ENCODE measurements at places on chromosomes 6 and 20.

- DNase-seq: peak; percentile 64
Measured at GRCh38 chr6:32785781-32786533, 22.6 kb upstream of the HLA-DQB2 start.

DNA sequence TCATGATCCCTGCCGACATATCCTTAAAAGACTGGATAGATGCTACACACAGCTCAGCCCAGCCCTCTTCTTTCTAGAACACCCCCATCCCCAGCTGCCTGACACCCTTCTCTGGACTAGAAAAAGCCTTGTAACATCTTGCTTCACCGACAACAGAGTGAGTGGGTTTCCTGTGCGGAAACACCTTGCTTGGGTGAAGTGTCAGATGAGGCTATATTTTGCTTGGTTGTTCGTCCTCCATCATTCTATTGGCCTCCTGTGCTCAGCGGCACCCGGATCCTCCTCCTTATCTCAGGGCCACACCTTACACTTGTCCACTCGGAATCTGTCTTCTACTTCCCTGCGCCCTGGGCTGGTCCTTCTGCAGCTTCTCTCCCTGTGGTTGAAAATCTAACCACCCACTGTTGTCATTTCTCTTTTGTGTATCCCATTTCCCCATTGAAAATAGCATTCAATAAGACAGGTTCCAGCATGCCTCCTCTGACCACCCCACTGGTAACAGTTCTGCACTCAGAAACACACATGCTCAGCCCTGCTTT, 101.3 kb upstream of the MLN start:
- peak; percentile 60 for DNase-seq

- DNase-seq: no peak
Measured at GRCh38 chr6:75752365-75752764, 3.3 kb downstream of the MYO6 start.

DNA sequence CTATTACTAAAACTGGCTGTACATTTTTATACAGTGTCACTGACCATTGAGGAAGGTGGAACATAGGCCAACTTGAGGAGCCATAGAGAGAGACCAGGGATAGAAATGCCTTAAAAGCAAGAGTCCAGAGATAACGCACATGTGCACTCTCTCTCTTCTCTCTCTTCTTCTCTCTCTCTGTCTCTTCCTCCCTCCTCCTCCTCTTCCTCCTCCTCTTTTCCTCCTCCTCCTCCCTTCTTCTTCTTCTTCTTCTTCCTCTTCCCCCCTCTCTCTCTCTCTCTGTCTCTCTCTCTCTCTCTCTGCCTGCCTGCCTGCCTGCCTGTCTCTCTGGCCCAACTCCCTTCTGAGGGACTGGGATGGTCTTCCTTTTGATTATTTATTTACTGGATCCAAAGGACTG, 16.3 kb upstream of the ADIG start:
- DNase-seq: no peak

DNA sequence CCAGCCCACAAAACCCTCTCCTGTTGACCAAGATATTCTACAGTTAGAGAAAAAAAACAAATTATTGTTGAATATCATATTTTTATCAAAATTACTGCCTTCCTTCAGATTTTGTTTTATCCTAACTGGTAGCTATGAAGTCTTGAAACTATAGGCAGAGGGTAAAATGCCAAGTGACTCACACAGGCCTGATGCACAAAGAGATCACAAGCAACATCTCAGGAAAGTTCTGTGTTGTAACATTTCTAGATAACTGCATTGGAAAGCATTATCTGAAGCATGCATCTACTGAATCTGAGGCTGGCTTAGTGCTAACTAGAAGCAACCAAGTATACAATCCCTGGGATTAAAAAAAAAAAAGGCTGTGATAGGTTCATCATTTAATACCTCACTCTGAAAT, 134.2 kb downstream of the PKHD1 start:
- DNase-seq: no peak

GRCh38 chr6:80939898-80940297, 812.6 kb downstream of the TENT5A start:
- DNase-seq: no peak

DNA sequence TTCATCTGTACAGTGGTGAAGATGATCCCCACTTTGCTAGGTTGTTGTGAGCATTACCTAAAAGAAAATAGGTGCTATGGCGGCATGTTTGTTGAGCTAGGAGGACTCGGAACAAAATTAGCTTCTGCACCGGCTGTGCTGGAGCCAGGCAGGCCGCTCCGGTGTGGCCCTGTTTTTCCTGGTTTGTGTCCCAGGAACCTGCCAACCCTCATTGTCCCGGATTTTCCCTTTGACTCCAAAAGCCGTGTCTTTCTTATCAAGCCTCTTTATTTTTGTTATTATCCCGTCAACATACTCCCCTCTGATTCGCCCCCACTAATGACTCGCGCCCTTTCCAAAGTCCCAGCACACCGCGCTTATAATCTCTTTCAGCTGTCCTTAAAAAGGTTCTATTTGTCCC, 117.0 kb downstream of the MYLK4 start:
- no peak for DNase-seq

GRCh38 chr6:53718597-53719460, 53.3 kb upstream of the KLHL31 start:
- peak; percentile 83 for DNase-seq

DNA sequence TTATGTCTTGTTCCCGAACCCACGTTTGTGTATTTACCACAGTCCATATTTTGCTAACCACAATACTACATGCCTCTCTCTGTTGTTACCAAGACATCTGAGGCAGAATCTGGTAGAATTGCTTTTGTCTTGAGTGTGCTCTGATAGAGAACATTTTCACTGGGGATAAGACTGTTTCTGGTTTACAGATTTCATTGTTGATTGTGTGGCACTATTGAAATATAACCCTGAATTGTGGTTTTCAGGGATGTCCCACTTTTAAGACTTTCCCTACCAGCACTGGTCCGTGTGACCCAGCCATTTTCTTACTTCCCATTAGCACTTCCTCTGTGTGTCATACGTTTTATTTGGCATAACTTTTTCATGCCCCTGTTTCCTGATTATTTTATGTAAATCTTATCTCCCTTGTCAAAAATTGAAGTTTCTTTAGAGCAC, 12.2 kb downstream of the NCOA7 start:
- DNase-seq: peak; percentile 37

DNA sequence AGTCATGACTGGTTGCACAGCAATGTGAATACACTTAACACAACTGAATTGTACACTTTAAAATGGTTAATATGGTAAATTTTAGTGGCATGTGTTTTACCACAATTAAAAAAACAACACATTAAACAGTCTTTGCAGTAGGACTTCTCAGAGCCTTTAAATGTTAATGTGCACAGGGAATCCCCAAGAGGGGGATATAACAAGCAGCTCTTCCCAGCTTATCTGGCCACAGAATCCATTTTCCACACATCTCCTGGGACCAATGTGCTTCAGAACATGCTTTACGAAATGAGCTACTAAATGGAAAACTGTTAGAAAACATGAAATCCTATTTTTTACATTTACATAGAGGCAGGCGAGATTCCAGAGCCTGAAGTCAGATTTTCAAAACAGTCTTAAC, 44.4 kb downstream of the FYN start:
- DNase-seq: no peak

DNA sequence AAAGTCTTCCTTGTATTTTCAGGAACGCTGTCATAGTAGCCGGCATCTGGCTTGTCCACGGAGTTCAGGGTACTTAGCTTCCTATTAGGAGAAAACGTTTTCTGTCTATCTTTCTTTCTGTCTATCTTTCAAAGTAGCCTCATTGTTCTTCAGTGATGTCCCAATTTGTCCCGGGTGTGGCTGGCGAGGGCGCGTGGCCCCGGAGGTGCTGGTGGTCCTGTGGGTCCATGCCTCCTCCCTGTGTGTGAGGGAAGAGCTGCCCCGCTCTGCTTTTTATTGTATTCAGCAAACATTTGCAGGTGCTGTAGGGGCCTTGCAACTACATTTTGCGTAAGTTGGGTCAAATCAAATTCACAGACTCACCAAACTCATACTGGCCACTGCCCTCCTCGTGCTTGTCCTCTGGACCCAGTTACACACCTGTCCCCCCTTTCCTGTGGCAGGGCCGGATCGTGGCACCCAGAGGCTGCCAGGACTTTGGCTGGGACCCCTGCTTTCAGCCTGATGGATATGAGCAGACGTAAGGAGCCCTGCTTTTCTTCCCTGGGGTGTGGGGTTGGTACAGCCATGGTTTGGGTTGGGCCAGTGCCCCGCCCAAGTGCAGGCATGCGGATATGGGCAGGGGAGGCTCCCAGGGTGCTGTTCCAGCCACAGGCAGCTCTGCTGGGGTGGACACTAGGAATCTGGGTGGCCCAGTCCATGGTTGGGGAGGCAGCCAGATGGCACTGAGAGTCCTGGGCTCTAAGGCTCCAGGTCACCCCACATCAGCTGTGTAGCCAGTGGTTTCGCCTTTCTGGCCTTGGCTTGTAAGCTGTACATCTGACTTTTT, 12.3 kb downstream of the ITPA start:
- DNase-seq: no peak

GRCh38 chr6:1602049-1602713, 7.5 kb upstream of the FOXC1 start:
- DNase-seq: no peak

GRCh38 chr20:38195521-38195920, 30.5 kb upstream of the TGM2 start:
- DNase-seq: no peak

- DNase-seq: no peak
Measured at GRCh38 chr20:56631990-56632327, 2.9 kb downstream of the TFAP2C start.

DNA sequence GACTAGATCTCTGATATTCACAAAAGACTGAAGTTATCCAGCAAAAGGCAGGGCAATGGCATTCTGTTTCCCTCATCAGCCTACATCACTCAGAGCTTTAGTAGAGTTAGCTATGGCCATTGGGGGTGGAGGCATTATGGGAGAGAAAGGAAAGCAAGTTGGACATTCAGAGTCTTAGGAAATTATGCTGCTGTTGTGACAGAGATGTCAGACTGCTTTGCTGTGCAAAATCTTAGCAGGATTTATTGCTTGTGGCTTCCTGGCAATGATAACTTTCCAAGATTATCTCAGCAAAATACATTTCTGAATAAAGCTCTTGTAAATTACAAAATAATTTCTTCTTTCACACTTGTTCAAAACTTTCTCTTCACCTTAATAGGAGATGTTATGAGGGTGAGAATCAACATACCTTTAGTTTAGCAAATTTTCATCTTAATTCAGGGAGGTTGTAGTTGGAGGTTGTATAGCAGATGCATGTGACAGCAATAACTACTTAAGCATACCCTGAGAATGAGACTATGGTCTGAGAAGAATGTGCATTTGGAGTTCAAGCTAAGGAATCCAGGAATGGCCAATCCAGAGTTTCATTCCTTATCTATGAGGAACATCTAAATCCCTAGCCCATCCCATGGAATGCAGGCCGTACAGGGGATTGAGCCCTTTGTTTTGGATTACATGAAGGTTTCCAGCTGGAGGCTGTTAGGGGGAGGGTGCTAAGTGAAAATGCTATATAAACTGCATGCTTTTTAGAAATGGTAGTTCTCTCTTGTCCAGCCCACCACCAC, 179.8 kb downstream of the HAO1 start:
- no peak for DNase-seq

- DNase-seq: no peak
Measured at GRCh38 chr6:89781070-89782034, 38.2 kb downstream of the MDN1 start.

DNA sequence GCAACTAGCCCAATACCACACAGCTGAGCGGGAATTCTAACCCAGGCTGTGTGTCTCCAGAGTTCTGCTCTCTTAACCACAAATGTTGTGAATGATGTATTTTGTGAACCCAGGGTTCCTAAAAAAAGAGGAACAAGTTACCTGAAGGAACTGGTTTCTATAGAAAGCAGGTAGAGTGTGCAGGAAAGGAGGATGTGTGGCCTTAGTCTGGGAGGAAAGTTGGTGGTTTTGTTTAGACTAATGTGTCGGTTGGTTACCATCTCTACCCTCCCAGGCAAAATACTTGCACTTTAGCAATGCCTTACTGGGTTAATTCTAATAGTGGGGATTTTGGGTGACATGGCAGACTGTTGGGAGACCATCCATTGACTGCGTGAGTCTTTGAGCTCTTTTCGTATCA, 143.3 kb downstream of the SCP2D1 start:
- DNase-seq: no peak

GRCh38 chr6:18424201-18424600, 37.1 kb downstream of the RNF144B start:
- DNase-seq: no peak

- peak; percentile 48 for DNase-seq
Measured at GRCh38 chr6:144585217-144585814, 300.2 kb downstream of the UTRN start.

- no peak for DNase-seq
Measured at GRCh38 chr20:2816030-2816582, at the start of gene TMEM239. TMEM239 (plus strand) TSS chr20:2816364; CDS start chr20:2816555, 191 bp downstream.

GRCh38 chr20:8633366-8633765, 435.5 kb upstream of the PLCB4 start:
- no peak for DNase-seq

GRCh38 chr6:33679761-33680160, 31.7 kb downstream of the UQCC2 start:
- no peak for DNase-seq

DNA sequence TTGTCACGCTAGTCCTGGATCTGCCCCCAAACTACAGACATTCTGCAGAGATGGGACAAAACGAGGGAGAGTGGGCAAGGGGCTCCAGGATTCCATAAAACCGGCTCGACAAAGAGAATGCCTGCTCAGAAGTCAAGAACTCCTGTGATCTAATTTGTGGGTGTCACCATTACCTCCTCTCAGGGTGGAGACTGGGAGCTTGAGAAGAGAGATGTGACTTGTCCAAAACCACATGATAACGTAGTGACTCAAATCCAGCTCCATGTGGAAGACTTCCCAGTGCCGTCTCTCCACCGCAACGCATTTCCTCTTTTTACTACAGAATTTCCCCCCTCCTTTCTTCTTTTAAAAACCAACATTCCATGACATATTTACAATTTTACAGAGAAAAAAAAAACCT, 44.3 kb downstream of the TRERF1 start:
- DNase-seq: peak; percentile 79

- no peak for DNase-seq
Measured at GRCh38 chr6:18842534-18842933, 455.4 kb downstream of the RNF144B start.

DNA sequence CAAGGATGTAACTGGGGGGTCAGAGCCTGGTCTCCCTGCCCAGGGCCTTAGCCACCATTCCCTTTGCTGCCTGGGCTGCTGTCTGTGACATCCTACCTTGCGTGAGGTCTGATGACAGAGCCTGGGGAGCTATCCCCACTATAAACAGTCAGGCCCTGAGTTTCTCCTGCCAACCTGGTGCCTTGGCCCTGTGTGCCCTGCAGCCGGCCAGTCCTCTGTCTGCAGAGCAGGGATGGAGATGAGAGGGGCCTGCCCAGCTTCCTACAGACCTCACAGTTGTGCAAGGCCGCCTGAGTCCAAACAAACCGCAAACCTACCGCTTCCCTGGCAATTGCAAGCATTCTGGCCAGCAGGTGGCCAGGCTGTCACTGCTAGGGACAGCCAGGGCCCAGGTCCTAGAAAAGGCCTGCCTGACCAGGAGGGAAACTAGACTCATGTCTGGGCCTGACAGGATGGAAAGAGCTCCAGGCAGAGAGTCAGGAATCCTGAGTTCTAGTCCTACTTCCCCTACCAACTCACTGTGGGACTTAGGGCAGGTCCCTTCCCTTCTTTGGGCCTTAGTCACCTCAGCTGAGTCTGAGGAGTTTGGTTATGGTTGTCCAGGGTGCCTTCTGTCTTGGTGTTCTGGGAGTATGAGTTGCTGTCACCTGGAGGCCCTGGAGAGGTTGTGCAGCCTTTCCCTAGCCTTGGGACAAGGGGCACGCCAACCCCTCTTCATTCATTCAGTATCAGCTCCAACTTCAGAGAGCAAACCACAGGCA, 86.2 kb downstream of the VEGFA start:
- no peak for DNase-seq

GRCh38 chr6:159620947-159621346, 72.1 kb downstream of the SOD2 start:
- DNase-seq: no peak
